ENCODE measurements at places on chromosomes 11 and 22.

DNA sequence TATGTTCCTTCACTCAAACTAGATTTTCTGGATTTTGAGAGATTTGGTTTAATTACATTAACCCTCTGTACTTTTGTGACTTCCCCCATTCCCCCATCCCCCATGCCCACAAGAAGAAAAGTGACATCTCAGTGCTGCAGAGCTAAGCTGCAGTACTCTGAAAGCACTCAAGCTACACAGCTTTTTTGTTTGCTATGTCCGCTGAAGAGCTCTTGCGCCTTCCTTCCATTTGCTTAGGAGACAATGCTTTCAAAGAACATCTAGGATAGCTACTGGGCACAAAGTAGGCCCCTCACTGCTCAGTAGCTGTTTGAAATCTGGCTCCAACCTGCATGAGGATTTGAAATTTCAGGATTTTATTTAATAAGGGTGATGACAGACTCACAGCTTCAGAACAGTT is 69.7 kb downstream of the SLC17A6 start:
- no peak for DNase-seq

- DNase-seq: no peak
These were observed 35.9 kb upstream of the HORMAD2 start for GRCh38 chr22:30044369-30044768.

DNA sequence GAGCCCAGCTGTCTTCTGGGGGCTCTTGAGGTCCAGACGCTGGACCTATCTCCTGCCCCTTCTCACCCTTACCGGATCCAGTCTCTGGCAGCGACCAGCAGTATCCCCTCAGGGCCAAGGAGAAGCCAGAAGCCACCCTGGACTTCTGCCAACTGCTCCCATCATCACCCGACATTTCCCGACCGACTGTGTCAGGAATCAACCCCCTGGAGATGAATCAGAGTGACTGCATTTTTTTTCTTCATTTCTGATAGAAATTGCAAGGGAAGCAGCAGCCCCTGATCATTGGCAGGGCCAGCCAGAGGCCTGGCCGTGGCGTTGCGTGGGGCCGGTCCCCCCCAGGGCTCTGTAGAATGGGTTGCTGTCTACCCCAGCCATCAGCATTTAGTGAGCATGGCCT is 5.2 kb upstream of the LIF start:
- no peak for DNase-seq

GRCh38 chr11:37078521-37078920 is 480.5 kb upstream of the RAG2 start:
- DNase-seq: no peak

DNA sequence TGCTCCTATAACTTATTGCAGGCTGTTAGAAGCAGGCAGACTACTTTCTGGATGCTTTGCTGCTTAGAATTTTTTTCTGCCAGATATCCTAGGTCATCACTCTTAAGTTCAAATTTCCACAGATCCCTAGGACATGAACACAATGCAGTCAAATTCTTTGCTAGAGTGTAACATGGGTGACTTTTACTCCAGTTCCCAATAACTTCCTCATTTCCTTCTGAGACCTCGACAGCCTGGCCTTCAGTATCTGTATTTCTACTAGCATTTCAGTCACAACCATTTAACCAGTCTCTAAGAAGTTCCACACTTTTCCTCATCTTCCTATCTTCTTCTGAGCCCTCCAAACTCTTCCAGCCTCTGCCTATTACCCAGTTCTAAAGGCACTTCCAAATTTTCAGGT is 60.4 kb upstream of the ZBED5 start:
- no peak for DNase-seq

DNA sequence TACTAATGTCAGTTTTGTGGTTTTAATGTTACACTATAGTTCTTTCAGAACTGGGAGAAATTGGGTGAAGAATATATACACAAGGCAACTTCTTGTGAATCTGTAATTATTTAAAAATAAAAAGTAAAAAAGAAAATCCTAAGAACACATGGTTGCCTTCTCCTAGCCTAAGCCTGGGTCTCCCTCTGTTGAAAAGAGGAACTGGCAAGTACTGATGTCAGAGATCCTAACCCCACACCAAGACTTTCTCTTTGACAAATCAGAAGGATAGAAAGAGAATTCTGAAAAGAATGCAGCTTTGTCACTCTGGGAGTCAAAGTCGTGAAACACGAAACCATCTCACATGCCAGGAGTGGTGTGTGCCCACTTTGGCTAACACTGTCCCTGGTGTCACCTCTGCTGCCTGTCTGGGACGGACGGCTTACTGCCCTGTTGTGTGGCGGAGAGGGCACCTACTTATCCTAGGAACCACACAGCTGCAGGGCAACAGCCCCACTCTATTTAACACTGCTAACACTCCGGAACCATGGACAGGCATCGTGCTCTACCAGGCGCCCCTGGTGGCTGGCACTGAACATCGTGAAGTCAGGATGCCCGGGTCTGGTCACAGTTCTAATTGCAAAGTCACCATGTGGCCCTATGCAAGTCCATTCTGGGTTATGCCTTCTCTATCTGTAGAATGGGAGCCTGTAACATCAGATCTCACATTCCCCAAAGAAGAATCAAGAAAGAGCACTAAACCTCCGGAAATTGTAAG is 108.7 kb upstream of the CD82 start:
- DNase-seq: no peak

DNA sequence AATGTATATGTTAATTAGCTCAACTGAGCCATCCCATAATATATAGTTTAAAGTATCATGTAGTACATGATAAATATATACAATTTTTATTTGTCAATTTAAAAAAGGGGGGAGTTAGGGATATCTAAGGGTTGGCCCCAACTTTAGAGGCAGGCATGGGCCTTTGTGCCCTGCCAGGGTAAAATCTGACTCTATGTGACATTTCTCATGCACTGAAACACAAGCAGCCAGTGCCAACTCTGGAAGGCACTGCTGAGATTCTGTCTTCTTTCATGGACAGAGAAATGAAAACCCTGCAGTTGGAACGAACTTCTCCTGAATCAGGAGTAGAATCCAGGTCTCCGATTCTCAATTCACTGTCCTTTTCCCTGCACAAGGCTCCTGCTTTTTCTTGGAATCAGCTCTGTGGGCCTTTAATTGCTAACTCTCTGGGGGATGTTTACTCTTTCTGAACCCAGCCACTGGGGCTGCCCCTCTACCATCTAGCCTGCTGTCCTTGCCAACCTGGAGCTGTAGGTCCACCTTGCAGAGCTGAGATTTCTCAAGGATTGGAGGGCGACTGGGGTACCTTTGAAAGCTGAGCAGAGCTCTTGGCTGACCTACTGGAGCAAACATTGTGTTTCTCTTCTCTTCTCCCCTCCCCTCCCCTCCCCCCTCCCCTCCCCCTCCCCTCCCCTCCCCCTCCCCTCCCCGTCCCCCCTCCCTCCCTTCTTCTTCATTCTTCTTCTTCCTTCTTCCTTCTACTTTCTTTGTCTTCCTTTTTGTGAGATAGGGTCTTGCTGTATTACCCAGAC is 26.7 kb downstream of the SLC5A1 start:
- no peak for DNase-seq

DNA sequence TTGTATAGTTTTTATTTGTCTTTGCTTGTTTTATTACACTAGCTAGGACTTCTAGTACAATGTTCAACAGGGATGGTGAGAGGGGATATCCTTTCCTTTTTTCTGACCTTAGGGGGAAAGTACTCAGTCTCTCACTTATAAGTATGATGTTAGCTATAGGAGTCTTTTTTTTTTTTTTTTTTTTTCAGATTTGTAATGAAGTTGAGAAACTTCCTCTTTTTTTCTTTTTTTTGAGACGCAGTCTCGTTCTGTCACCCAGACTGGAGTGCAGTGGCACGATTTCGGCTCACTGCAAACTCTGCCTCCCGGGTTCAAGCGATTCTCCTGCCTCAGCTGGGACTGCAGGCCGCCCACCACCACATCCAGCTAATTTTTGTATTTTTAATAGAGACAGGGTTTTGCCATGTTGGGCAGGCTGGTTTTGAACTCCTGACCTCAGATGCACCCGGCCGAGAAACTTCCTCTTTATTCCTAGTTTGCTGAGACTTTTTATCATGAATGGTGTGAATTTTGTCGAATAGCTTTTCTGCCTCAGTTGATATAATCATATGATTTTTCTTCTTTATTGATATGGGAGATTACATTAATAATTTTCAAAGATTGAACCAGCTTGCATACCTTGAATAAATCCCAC is 10.9 kb downstream of the TRIM22 start:
- no peak for DNase-seq

DNA sequence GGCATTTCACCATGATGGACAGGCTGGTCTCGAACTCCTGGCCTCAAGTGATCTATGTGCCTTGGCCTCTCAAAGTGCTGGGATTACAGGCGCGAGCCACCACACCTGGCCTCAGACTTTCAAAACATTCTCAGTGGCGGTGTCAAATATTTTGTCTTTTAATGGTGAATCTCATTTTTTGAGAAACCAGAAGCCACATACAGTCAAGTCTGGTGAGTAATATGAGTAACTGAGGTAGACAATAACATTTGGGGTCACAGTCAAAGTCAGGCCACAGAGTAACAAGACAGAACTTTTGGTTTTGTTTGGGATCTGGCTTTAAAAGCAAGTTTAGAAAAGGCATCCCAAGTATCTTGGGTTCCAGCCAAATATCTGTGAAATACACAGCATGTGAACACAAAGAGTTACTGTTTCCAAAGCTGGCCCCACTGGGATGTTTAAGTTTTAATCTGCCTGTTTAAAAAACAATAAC is 5.6 kb upstream of the TMA7B start:
- DNase-seq: no peak

DNA sequence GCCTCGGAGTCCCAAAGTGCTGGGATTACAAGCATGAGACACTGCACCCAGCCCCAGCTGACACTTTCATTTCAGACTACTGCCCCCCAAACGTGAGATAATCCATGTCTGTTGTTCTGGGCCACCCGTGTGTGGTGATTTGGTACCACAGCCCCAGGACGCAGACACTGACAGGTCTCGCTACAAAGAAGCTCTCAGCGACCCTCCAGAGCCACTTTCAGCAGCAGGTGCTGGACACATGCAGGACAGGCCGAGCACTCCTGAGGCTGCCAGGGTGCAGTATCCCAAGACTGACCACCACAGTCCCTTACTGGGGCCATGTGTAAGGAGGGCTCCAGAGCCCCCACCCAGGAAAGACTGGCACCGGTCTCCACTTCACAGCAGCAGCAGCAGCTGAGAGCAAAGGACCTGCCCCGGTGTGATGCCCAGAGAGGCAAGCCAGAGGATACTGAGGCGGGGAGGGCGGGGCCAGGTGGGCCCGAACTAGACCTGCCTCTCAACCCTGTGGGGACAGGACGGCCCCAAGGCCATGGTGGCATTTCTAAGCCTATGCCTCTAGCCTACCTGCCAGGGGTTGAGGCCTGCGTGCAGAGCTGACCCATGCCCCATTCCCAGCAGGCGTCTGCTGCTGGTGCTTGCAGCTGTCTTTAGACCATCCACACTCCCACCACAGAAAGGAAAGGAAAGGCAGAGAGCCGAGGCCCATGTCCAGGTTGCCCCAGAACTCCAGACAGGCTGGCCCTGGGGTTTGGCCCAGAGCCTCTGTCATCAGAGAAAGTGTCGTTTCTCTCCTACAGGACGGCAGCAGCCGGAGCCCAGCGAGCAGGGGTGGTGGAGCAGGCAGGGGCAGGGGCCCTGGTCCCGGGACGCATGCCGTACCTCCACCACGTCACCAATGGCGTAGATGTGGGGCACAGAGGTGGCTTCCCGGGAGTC is 28.0 kb upstream of the GNB1L start:
- peak; percentile 5 for DNase-seq

- no peak for DNase-seq
These were observed 172.4 kb upstream of the C11orf87 start for GRCh38 chr11:109249597-109249996.

GRCh38 chr11:26188554-26188953 is 143.4 kb upstream of the ANO3 start:
- no peak for DNase-seq

- no peak for DNase-seq
These were observed 13.2 kb upstream of the SSTR3 start for GRCh38 chr22:37225481-37225880.

Measured in posterior cingulate gyrus (tissue), 11 donors.